NCI-H187 treated with DMSO at 0.1 percent for 48 hours (cell line): ENCODE measurements at places on chromosomes 1 and 21.

DNA sequence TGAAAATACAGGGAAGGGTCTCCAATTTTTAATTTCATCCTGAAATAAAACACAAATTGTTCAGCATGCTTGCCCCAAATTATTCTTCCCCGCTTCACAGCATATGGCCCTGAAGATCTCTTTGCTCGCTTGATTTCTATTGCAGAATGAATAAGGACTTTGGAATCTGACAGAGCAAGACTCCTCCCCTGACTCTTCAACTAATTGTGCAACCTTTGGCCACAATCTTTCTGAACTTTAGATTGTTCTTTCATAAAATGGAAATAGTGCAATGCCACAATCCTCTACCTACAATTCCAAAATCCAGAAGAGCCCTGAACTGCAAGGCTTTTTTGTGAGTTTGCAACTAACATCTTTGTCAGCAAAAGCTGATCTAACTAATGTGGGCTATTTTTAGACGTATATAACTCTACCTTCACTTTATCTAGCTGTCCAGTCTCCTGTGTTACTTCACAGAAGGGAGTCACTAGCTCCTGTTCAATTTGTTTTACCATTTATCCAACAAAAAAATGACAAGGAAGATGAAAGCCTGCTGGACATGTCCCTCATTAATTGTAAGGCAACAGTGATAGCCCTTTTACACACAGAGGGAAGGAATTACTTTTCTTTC is 13.4 kb downstream of the RNASEL start:
- DNase-seq, result no peak

GRCh38 chr1:6832531-6833188 is 47.4 kb downstream of the CAMTA1 start:
- DNase-seq, result peak; percentile 67

DNA sequence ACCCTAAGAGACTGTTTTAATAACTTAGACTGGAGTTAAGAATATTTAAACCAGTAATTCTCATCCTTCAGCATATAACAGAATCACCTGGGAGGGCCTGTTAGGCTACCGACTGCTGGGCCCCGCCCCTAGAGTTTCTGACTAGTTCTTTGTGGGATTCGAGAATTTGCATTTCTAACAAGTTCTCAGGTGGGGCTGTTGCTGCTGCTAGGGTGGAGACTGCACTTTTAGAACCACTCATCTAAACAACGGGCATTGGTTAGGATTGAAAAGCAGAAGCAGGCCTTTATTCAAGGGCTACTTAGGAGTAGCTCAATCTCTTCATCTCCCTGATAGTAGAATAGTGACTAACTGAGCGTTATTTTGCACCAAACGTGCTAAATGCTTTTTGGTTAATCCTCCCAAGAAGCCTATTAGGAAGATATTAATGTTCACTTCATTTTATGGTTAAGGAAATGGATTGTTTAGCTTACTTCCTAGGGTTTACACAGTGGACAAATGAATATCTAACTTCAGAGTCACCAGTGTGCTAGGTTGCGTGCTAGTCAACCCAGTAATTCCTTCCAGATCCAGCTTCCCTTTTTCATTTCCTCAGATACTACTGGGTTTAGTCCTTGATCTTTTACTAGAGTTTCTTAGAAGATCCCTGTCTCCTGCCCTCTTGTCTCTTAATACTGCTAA is 31.1 kb upstream of the UAP1 start:
- DNase-seq, result no peak

DNA sequence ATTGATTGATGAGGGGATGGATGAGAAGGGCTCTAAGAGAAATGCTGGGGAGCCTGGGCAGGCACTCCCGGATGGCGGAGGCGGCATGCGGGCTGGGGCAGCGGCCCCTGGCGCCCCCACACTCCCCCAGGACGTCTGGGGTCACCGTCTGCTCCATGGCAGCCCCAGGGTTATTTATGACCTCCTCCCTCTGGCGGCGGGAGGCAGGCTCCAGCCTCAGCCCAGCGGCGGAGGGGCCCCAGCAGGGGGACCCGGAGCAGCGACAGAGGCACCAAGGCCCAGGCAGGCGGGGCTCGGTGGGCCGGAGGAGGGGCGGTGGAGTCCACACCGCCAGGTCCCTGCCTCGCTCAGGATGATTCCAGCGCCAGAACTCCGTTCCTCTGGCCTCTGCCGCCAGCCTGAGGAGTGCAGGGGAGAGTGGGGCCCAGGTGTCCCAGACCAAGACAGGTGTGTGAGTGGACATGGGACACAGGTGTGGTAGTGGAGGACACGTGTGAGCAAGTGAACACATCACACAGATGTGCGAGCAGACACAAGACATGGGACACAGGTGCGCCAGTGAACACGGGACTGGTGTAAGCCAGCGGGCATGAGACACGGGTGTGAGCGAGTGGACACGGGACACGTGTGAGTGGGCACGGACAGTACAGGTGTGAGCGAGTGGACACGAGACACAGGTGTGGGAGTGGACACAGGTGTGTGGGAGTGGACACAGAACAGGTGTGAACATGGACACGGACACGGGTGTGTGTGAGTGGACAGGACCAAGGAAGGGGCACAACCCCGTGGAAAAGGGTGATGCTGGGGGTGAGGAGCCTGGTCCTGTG is 2.5 kb upstream of the SAMD11 start:
- DNase-seq, result peak; percentile 40

- DNase-seq, result peak; percentile 80
Observed at GRCh38 chr1:84370831-84371394, 27.4 kb upstream of the DNASE2B start.

- no peak for DNase-seq
Observed at GRCh38 chr1:205587581-205587980, 44.2 kb downstream of the ELK4 start.

DNA sequence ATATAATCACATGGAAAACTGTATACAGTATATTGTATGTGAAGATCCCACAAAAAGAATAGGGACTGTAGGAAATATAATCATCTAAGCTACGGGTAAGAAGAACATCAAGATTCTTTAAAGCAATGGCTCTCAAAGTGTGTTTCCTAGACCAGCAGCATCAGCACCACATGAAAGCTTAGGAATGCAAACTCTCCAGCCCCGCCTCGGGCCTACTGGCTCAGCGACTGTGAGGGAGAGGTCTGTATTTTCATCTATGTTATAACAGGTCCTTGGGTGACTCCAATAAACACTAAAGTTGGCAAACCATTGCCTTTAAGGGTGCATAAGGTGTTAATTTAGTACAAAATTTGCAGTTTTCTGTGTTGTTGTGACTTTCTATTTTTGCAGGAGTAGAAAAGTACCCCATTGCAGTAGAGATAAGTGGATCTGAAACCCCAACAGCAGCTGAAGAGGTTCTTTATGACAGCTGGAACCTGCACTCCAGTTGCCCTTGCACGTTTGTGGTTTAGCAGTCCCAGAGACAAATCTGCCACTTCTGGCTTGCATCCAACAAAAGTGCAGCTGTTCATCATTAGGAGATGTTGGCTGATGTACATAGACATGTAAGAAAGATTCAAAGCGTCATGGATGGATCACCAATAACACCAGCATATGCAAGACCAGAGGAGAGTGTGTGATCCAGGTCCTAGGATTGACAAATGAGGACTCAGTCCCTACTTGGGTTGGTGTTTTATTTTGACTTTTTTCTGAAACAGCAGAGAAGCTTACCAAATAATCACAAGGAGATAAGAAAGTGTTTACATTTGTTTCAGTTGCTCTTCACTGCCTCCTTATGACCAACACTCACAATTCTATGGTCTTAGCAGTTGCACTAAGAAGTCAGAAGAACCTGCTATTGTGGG is 15.9 kb upstream of the IFNAR1 start:
- peak; percentile 82 for DNase-seq

DNA sequence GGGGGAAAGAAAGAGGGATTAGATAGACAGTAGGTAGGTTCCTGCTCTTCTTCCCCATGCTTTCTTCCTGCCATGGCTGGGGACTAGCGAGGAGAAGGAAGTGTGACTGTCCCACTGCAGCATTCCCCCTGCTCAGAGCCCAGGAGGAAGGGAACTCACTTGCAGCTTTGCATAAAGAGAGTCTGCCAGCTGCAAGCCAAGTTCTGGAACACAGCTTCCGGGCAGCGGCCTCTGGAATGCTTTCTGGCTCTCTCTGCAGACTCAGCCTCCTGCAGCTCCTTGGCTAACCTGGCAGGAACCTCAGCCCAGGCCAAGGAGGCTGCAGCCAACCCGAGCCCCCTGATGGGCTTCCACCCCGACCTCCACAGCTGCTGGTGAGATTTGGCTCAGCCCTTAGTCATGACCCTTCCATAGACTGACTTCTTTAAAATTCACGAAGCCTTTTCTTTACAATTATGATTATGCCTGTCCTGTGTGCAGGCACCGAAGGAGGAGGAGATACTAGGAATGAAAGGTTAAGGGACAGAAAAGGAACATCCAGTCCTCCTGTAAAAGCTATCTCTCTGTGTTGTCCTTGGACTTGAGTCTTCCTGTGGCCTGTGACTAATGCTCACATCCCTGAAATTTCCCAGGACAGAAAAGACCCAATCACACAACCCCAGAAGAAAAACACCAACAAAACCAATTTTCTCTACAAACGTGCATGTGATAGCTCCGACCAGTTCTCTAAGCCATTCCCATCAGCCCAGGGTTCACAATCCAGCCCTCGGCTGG is 108.2 kb upstream of the OLIG2 start:
- DNase-seq, result no peak

DNA sequence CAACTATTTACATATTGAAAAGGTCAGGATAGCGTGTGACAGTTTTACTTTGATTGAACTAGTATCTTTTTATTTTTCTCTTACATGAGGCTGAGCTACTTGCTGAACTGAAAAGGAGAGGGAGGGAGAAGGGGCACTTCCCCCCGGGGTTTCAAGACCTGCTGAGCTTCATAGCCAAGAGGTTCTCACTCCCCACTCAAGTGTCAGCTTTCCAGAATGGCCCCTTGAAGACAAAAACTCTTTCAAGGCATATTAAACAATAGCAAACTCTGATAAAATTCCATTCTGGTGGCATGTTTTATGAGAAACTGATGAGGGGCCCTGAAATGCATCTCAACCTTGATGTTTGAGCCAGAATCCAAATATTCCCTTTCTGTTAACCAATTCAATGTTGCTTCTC is 143.0 kb downstream of the KAZN start:
- DNase-seq, result no peak

DNA sequence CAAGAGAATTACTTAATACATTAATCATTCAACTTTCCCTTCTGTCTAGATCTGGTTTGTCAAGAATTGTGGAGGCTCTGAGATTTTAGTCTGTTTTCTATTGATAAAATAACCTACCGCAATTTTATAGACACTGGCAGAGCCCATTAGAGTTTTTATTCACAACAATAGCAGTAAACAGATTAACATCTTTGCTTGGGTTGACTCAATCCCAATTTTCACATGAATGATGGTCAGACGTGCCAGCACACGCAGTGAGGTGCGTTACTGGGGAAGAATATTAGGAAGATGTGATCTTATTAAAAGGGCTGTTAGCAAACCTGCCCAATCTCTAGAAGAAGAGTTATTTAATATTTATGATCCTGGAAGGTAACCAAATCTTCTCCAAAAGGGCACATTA is 736.6 kb downstream of the MRPL39 start:
- no peak for DNase-seq

DNA sequence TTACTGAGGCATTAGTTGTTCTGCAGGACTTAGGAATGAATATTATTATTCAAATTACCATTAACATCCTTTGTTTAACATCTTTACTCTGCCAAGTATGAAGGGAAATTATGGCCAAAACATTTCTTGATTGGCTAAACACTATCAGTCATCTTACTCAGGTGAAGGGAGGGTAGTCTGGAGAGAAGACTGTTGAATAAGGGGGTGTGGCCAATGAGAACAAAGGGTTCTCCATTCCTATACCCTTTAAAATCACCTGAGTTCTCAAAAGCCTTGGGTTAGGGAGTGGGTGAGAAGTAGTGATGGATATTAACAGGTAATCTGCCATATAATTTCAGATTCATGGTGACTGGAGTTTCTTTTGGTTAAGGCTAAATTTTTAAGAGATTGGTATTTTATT is 19.3 kb downstream of the CRYZL1 start:
- DNase-seq, result no peak

DNA sequence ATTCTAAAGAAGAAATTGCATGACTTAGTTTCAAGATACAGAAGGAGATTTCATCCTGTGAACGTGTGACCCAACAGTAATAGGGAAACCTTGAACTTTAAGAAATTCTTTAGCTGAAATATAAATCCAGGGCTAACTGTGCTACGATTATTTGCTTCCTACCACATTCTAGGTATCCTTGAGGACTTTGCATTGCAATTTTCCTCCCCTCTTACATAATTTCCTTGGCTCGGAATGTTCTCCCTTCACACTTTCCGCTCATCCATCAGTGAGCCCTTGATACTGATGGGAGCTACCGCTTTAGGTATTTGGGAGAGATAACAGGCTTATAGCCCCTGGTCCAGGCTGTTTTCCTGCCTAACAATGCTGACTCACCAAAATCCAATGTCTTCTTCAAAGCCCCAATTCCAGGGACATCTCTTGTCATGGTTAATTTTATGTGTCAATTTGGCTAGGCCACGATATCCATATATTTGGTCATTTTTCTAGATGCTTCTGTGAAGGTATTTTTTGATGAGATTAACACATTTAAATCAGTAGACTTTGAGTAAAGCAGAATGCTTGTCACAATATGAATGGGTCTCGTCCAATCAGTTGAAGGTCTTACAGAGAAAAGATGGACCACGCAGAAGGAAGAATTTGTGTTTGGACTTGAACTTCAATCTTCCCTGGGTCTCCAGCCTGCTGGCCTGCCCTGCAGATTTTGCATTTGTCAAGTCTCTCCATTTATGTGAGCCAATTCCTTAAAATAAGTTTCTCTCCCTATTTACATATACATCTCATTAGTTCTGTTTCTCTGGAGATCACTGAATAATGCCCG is 121.2 kb downstream of the PTPN14 start:
- DNase-seq, result no peak

DNA sequence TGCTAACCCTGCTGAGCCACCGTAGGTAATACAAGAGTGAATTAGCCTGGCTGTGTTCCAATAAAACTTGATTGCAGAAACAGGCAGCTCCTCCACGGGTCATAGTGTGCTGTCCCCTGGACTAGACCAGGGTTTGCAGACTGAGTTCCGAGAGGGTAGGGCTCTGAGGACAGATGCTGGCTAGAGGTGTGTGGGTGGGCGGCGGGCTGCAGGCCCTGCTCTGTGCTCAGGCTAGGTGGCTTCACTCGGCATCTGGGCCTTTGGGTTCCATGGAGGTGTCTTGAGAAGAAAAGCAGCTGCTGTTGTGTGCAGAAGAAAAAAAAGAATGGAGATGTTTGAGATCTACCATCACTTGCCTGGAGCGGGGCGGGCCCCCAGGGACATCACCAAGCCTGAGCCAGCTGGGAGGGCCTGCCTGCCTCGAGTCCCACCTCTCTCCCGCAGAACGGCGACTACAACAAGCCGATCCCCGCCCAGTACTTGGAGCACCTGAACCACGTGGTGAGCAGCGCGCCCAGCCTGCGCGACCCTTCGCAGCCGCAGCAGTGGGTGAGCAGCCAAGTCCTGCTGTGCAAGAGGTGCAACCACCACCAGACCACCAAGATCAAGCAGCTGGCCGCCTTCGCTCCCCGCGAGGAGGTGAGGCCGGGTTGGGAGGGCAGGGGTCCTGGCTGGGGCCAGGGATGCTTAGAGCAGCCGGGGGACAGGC is 7.9 kb downstream of the TMEM201 start:
- no peak for DNase-seq

DNA sequence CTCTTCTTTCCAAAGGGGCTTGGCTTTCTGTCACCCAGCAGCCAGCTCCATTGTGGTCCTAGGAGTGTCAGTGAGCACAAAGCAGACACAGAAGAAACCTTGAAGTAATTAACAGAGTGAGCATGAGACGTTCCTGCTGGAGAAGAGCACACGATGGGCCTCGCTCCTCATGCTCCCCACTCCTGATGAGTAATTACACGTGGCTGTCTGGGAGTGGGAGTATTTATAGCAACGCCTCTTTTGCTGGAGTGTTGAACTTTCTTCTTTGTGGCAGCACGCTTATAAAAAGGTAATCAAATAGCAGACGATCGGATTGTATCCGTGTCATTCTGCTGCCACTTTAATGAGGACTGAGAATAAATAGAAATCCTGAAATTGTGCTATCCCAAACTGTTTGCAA is 185.8 kb downstream of the CAMTA1 start:
- no peak for DNase-seq
